ENCODE measurements at places on chromosomes 16 and 17. TPM values are rescaled to one million over a fixed set of nuclear protein-coding genes. Genes with fewer than 3 reads are reported as not detected.

Gene TBC1D3K
- not detected for polyA plus RNA-seq

Gene MAF
- polyA plus RNA-seq, result 1.4 TPM

Gene BEAN1
- polyA plus RNA-seq, result not detected

Gene TAC4
- not detected for polyA plus RNA-seq
